ENCODE measurements at places on chromosomes 7 and 10. TPM values are rescaled to one million over a fixed set of nuclear protein-coding genes. Genes with fewer than 3 reads are reported as not detected.

EBLN1 gene
- total RNA-seq, result not detected

TAF6 gene
- 55.0 TPM for total RNA-seq

TEX47 gene
- total RNA-seq, result not detected

TMEM130 gene
- total RNA-seq, result not detected

CAPZA2 gene
- total RNA-seq, result 86.2 TPM

NEURL1 gene
- total RNA-seq, result 2.1 TPM

SLC18A3 gene
- not detected for total RNA-seq

SYT15B gene
- not detected for total RNA-seq

OR9A2 gene
- total RNA-seq, result not detected

NUDT13 gene
- total RNA-seq, result 1.2 TPM

ABCB1 gene
- total RNA-seq, result 9.0 TPM

AKR1C1 gene
- 3.4 TPM for total RNA-seq

GRCh38 chr7:106064771-106065574 is 47.1 kb downstream of the SYPL1 start:
- no peaks in the 10 kb centered on the region for H3K36me3 ChIP-seq
- H3K27ac ChIP-seq, result no peak overlapping the region
- H3K4me1 ChIP-seq, result no peaks in the 10 kb centered on the region
- DNase-seq, result no peak
- no peak overlapping the region for H3K4me3 ChIP-seq

- no peaks in the 10 kb centered on the region for H3K27me3 ChIP-seq
- no peaks in the 10 kb centered on the region for H3K36me3 ChIP-seq
- H3K4me3 ChIP-seq, result no peak overlapping the region
Measured at GRCh38 chr10:48489099-48489498, 115.8 kb downstream of the ARHGAP22 start.

DNA sequence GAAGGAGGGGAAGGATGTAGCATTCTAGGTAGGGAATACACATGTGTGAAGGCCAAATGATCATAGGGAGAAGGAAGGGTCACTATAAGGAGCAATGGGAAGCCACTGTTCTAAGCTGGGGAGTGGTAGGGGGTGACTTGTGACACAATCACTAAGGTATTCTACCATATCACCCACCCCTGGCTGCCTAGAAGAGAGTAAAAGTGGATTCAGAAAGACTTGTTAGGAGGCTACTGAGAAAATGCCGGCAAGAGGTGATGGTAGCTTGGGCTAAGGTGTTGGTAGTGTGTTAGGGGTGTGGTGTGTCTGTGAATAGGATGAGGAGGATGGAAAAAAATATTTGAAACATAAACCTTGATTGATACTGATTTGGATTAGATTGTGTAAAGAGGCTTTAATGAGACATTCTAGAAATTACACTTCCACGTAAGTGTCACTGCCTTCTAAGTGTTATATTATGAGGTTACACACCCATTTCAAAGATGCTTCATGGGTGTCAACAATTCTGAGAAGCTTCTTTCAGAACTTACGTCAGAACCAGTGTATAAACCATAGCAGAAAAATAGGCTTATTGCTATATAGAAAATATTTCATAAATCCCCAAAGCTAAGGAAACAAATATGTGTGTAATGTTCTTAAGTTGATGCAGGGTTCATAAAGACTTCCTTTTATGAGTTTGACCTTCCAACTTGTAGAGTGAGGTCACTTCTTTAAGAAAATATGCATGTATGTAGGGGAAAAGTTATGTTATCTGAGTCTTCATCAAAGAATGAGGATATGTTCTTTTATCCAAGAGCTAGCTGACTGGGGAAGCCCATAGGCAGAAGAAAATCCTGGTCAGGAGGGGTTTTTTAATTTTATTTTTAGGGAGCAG is 5.6 kb upstream of the BPGM start:
- H3K36me3 ChIP-seq, result no peaks in the 10 kb centered on the region
- H3K27ac ChIP-seq, result no peak overlapping the region
- H3K4me1 ChIP-seq, result peaks cover 37% of the 10 kb centered on the region
- no peak for DNase-seq
- H3K27me3 ChIP-seq, result no peaks in the 10 kb centered on the region

DNA sequence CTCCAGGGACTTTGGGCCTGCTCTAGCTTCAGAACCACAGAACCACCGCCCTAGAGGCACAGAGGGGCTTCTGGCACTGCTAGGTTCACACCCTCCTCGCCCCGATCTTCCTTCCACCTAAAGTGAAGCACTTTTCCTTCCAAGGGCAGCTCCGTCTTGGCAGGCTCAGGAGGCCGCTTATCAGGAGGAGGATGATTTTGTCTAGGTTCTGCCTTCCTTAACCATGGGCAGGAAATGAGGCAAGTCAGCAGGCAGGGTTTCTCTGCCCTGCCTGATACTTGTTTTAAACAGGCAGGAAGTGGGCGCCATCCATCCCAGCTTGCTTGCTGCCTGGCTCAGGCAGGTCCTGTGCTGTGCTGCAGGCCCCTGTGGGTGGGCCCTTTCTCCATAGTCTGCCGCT is 8.3 kb upstream of the ATP6V0E2 start:
- no peaks in the 10 kb centered on the region for H3K27me3 ChIP-seq
- H3K36me3 ChIP-seq, result no peaks in the 10 kb centered on the region
- H3K4me1 ChIP-seq, result peaks cover 92% of the 10 kb centered on the region
- DNase-seq, result peak; percentile 71

GRCh38 chr7:140639366-140640053 is 1.1 kb downstream of the DENND2A start:
- no peak overlapping the region for H3K27ac ChIP-seq
- peaks cover 7% of the 10 kb centered on the region for H3K27me3 ChIP-seq
- H3K4me1 ChIP-seq, result no peaks in the 10 kb centered on the region
- H3K36me3 ChIP-seq, result no peaks in the 10 kb centered on the region
- DNase-seq, result no peak

- H3K27ac ChIP-seq, result no peak overlapping the region
- no peaks in the 10 kb centered on the region for H3K27me3 ChIP-seq
- H3K4me1 ChIP-seq, result no peaks in the 10 kb centered on the region
- H3K4me3 ChIP-seq, result no peak overlapping the region
- H3K36me3 ChIP-seq, result no peaks in the 10 kb centered on the region
- no peak for DNase-seq
Measured at GRCh38 chr10:34538281-34538829, 276.7 kb downstream of the PARD3 start.

DNA sequence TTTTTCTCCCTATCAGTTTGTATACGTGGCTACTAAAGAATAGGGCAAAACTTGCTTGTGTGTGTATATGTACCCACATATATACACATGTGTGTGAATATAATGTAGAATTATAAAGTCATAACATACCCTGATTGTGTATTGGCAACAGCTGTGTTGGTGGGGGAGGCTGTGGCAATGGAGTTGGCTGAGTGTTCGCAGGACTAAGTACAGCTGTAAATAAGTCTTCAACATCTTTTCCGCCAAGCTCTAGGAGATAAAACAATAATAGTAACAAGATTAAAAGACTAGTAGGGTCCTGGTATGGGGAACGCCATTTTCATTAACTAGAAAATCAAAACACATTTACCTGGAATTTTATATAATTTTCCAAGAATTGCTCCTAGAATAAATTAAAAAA is 168.4 kb downstream of the GALNT11 start:
- no peaks in the 10 kb centered on the region for H3K27me3 ChIP-seq
- peaks cover 23% of the 10 kb centered on the region for H3K36me3 ChIP-seq
- H3K27ac ChIP-seq, result no peak overlapping the region
- no peak for DNase-seq
- no peak overlapping the region for H3K4me3 ChIP-seq
- H3K4me1 ChIP-seq, result no peaks in the 10 kb centered on the region

DNA sequence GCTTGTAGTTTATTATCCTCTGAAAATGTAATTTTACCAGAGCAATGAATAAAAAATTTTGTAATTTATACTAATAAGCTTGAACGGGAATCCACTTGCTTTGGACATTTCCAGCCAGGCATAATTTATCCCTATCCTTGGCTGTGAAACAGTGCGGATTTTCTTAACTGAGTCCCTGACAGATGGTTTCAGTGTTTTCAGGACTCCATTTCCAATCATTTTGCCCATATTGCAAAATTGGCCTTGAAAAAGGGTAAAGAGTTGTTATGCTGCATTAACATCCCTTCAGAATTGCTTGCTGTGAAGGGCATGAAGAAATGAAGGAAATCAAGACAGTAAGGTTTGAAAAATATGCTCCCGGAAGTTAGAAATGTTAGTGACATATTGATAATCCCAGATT is 57.7 kb downstream of the NXPH1 start:
- H3K4me1 ChIP-seq, result no peaks in the 10 kb centered on the region
- no peaks in the 10 kb centered on the region for H3K36me3 ChIP-seq
- H3K27ac ChIP-seq, result no peak overlapping the region

- no peak overlapping the region for H3K27ac ChIP-seq
- H3K4me3 ChIP-seq, result no peak overlapping the region
- H3K36me3 ChIP-seq, result no peaks in the 10 kb centered on the region
- H3K27me3 ChIP-seq, result no peaks in the 10 kb centered on the region
- H3K4me1 ChIP-seq, result no peaks in the 10 kb centered on the region
Measured at GRCh38 chr7:123275036-123275753, 75.4 kb upstream of the SLC13A1 start.

DNA sequence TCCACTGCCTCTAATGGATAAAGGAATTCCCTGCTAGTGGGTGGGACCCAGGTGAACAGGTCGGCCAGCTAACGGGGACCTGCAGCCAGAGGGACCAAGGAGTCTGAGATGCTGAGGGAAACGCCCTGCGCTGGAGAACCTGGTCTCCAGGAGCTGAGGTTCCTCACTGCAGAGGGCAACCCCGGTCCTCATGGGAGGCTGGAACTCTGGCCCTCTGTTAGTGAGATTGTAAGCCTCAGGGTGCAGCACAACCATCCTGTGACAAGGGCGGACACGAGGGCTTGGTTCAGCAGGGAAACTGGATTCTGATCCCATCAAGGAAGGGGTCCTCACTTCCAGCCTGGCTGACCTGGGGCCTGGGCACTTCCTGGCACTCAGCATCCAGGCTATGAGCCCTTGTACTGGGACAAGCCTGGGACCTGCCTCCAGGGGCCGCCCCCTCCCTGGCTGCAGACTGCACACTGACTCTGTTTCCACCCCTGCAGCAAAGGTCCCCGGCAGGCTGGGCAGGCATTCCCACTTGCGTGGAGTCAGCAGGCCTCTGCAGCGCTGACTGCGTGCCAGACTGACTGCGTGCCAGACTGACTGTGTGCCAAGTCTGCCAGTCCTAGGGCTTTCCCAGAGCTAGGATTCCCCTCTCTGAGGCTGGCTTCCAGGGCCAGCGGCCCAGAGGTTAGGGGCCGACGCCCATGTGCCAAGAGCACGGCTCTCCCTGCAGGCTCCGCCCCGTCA is 143.2 kb downstream of the MAPK8 start:
- no peak overlapping the region for H3K4me3 ChIP-seq
- H3K4me1 ChIP-seq, result no peaks in the 10 kb centered on the region
- H3K36me3 ChIP-seq, result no peaks in the 10 kb centered on the region
- H3K27ac ChIP-seq, result no peak overlapping the region
- no peaks in the 10 kb centered on the region for H3K27me3 ChIP-seq
- no peak for DNase-seq

GRCh38 chr10:131213741-131214505 is 97.6 kb downstream of the TCERG1L start:
- H3K36me3 ChIP-seq, result no peaks in the 10 kb centered on the region
- H3K27me3 ChIP-seq, result no peaks in the 10 kb centered on the region
- H3K4me3 ChIP-seq, result no peak overlapping the region
- no peaks in the 10 kb centered on the region for H3K4me1 ChIP-seq
- DNase-seq, result no peak

DNA sequence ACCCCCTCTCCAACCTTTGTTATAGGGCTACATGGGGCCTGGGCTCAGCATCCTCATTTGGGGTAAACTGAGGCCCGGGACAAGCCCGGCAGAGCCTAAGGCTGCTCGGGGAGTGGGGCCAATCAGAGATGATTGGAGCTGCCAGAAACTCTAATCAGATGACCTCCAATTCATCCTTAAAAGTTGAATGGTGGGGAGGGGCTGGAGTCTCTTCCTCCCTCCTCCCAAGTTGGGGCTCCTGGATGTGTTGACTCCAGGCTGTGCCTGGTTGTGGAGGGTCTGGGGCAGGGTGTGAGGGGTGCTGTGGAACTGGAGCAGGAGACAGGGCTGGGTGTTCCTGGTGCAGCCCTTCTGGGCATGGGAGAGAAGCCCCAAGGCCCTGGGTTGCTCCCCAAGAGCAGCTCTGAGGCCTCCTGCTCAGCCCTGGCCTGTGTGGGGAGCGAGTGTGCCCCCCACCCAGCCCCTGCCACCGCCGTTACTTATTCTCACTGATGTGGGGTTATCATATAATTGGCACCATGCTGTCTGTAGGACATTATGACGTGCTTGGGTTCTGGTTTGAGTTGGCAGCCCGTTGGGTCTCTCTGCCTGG is 2.2 kb downstream of the BHLHA15 start:
- no peak overlapping the region for H3K27ac ChIP-seq
- DNase-seq, result no peak
- H3K4me1 ChIP-seq, result no peaks in the 10 kb centered on the region
- H3K27me3 ChIP-seq, result no peaks in the 10 kb centered on the region

- no peak for DNase-seq
- H3K4me3 ChIP-seq, result no peak overlapping the region
- no peaks in the 10 kb centered on the region for H3K36me3 ChIP-seq
- no peaks in the 10 kb centered on the region for H3K27me3 ChIP-seq
Measured at GRCh38 chr10:30562787-30563186, 66.8 kb downstream of the LYZL2 start.

GRCh38 chr10:131695496-131696165 is 205.2 kb upstream of the PPP2R2D start:
- H3K27ac ChIP-seq, result no peak overlapping the region
- no peak overlapping the region for H3K4me3 ChIP-seq
- H3K4me1 ChIP-seq, result no peaks in the 10 kb centered on the region

GRCh38 chr10:103986360-103986759 is 19.4 kb downstream of the SLK start:
- no peaks in the 10 kb centered on the region for H3K27me3 ChIP-seq
- peaks cover 21% of the 10 kb centered on the region for H3K4me1 ChIP-seq
- no peak overlapping the region for H3K27ac ChIP-seq
- peak; percentile 16 for DNase-seq

GRCh38 chr10:9621216-9621615 is 1396.5 kb upstream of the CELF2 start:
- no peak overlapping the region for H3K27ac ChIP-seq
- no peaks in the 10 kb centered on the region for H3K4me1 ChIP-seq
- H3K4me3 ChIP-seq, result no peak overlapping the region
- no peaks in the 10 kb centered on the region for H3K36me3 ChIP-seq
- no peak for DNase-seq

Data from naive thymus-derived CD4-positive, alpha-beta T cell (primary cell).